ENCODE measurements at places on chromosomes 2 and 18.

DNA sequence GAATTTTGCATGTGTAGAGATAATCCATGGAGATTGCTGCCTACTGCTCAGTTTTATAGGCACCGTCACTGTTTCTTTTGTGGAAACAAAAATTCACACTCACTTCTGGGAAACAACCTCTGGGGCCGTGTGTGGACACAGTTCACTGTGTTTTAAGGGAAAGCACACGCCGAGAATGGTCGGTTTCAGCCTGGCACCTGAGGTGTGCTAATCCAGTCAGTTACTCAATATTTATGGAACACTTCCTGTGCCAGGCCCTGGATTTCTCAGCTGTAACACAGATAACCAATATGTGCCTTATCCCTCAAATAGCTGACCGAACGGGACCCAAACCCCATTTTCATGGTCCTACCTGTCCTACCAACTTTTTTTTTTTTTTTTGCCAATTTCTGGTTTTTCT is 179.6 kb downstream of the MGAT5 start:
- peaks cover 7% of the 10 kb centered on the region for H3K36me3 ChIP-seq
- H3K27ac ChIP-seq: no peak overlapping the region
- peaks cover 12% of the 10 kb centered on the region for H3K4me1 ChIP-seq
- no peak overlapping the region for H3K4me3 ChIP-seq

- DNase-seq: no peak
- H3K27me3 ChIP-seq: no peaks in the 10 kb centered on the region
- H3K4me3 ChIP-seq: no peak overlapping the region
- H3K4me1 ChIP-seq: no peaks in the 10 kb centered on the region
Measured at GRCh38 chr2:221897718-221898117, 325.6 kb upstream of the EPHA4 start.

GRCh38 chr2:231917280-231918066 is 8.7 kb downstream of the NPPC start:
- H3K4me1 ChIP-seq: peaks cover 5% of the 10 kb centered on the region
- H3K36me3 ChIP-seq: no peaks in the 10 kb centered on the region
- H3K4me3 ChIP-seq: no peak overlapping the region
- no peak overlapping the region for H3K27ac ChIP-seq

DNA sequence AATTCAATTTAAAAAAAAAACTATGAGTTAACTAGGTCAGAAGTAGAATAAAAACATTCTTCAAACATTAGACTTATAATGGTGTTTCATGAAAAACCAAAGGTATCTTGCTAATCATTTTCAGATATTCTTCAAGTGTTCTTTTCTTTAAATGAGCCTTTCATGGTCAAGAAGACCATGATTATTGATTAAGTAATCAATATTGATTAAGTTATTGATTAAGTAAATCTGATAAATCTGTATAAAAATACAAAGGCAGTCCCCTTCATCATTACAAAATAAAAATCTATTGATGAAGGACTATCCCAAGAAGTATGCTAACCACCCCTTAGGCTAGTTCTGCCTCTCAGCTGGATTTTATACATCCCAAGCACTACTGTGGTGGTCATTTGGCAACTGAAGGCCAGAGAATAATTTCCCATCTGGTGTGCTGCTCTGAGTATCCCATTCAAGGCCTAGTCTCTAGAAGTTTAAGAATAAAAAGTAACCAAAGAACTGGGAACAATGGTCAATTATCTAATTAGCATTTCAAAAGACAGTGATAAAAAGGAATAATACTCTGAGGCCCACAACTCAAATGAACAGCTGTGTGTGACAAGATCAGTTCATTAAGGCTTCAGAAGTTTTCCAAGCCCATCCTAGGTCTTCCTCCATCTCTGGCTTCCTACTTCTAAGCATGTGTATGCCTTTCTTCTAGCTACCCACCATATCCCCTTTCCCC is 63.5 kb downstream of the TCF4 start:
- DNase-seq: no peak
- no peak overlapping the region for H3K27ac ChIP-seq
- H3K4me1 ChIP-seq: peaks cover 6% of the 10 kb centered on the region
- H3K36me3 ChIP-seq: no peaks in the 10 kb centered on the region
- no peak overlapping the region for H3K4me3 ChIP-seq
- no peaks in the 10 kb centered on the region for H3K27me3 ChIP-seq

- no peaks in the 10 kb centered on the region for H3K36me3 ChIP-seq
- DNase-seq: no peak
- no peaks in the 10 kb centered on the region for H3K27me3 ChIP-seq
- H3K4me1 ChIP-seq: 0 out of 2 replicates have a peak, but pooled peaks cover 3% of the 10 kb centered on the region
- H3K27ac ChIP-seq: no peak overlapping the region
Measured at GRCh38 chr2:148132412-148132811, 111.5 kb downstream of the MBD5 start.

DNA sequence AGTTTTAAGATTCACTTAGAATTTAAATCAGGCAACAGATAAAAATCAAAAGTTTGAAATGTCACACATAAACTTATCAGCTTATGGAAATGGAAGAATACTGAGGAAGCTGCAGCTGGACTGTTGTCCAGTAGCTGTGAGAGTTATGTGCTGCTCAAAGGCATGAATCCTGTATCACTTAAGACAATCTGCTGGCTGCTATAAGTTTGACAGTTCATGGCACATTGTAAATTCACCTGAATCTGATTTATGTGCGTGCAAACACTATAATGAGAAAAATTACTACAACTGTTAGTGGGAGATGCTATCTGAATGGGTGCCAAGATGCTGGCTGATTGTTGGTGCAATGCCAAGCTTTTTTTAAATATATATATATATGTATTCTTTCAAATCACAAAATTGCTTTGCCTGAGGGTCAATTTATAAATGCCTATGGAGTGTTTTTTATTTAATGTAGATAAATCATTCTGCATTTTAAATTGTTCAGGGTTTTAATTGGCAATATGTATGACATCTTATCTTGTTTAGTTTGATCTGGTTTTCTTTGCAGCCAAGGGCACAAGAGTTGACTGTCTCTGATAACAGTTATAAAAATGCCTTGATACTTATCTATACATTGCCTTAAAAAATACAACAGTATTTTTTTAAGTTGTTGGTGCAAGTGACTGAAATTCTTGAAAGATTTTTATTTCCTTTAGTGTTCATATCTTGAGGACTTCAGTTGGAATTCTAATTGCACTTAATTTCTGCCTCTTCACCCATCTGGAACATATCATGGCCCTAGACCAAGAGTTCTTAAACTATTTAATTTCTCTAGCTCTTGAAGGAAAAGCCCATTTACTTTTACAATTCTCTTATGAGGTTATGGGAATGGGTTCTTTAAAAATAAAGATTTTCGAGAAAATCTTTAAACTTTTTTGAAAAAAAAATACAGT is 48.7 kb downstream of the CAVIN2 start:
- no peaks in the 10 kb centered on the region for H3K4me1 ChIP-seq
- peak overlapping the region; percentile 16 for H3K27ac ChIP-seq
- no peaks in the 10 kb centered on the region for H3K27me3 ChIP-seq
- H3K4me3 ChIP-seq: no peak overlapping the region

GRCh38 chr2:128504246-128505149 is 185.8 kb upstream of the HS6ST1 start:
- H3K27me3 ChIP-seq: no peaks in the 10 kb centered on the region
- H3K36me3 ChIP-seq: no peaks in the 10 kb centered on the region
- H3K27ac ChIP-seq: no peak overlapping the region
- H3K4me3 ChIP-seq: no peak overlapping the region

DNA sequence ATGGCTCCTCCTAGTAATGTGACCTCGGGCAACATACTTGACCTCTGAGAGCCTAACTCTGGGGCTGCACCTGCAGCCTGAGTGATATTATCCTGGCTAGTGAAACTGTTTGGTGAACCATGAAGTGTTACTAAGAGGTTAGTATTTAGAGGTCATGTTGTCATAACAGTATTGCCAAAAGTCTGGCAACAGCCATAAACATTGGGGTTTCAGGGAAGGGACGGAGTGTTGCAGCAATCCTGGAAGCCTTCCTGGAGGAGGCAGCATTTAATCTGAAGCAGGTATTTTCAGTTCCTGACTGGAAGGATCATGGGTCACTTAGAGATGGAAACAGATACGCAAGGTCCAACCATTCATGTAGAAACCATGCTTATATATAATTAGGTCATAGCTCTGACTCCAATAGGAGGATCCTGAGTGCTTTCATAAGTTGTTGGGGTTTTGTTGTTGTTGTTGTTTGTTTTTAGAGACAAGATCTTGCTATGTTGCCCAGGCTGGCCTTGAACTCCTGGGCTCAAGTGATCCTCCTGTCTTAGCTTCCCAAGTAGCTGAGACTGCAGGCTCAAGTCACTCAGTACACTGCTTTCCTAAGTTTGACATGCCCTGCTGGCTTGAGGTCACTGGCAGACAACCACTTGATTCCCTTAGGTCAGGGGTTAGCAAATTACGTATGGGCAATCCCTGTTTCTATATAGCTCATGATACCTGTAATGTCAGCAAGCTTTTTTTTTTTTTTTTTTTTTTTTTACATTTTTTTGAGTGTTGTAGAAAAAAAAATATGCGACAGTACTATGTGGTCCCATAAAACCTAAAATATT is 21.5 kb downstream of the GPR39 start:
- no peak for DNase-seq
- no peaks in the 10 kb centered on the region for H3K36me3 ChIP-seq
- peak overlapping the region; percentile 39 for H3K27ac ChIP-seq
- no peak overlapping the region for H3K4me3 ChIP-seq
- peaks cover 23% of the 10 kb centered on the region for H3K4me1 ChIP-seq
- no peaks in the 10 kb centered on the region for H3K27me3 ChIP-seq

DNA sequence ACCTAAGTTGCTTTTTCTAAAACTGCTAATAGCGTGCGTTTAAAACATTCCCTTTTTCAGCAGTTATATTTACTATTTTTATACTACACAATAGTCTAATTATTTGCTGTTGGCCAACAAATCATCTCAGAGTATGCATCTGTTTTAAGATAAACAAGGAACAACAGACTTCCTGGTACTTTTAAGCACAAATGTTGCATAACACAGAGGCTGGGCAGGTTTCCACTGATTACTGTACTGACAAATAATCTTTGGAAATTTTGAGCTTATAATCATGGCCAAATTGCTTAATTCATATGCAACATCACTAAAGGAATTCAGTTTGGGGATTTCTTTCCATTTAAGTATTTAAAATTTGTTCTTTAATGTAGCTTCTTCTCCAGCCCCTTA is 737.4 kb upstream of the SALL3 start:
- peaks cover 35% of the 10 kb centered on the region for H3K27me3 ChIP-seq
- no peaks in the 10 kb centered on the region for H3K4me1 ChIP-seq
- no peaks in the 10 kb centered on the region for H3K36me3 ChIP-seq
- no peak overlapping the region for H3K4me3 ChIP-seq
- H3K27ac ChIP-seq: no peak overlapping the region

DNA sequence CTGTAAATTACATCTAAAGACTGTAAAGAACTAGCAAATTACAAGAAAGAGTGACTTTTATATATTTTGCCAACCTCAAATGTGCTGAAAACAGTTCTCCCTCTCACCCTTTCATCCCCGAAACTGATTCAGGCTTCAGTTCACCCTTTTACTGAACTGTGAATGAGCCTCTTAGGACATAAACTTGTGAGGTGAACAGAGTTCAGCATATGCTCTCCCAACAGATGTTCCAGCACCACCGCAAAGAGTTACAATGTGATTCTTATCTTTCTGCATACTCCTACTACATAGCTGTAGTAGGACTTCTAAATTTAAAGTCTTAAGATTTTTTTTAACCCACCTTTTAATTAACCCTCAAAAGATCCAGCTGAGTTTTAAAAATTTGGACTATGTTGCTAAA is 1.2 kb upstream of the ZCCHC2 start:
- H3K4me3 ChIP-seq: peak overlapping the region; percentile 90
- peaks cover 15% of the 10 kb centered on the region for H3K4me1 ChIP-seq
- H3K27me3 ChIP-seq: no peaks in the 10 kb centered on the region
- H3K27ac ChIP-seq: no peak overlapping the region
- no peak for DNase-seq
- no peaks in the 10 kb centered on the region for H3K36me3 ChIP-seq

- no peak overlapping the region for H3K27ac ChIP-seq
- no peak overlapping the region for H3K4me3 ChIP-seq
- H3K4me1 ChIP-seq: no peaks in the 10 kb centered on the region
- no peaks in the 10 kb centered on the region for H3K27me3 ChIP-seq
- no peaks in the 10 kb centered on the region for H3K36me3 ChIP-seq
Measured at GRCh38 chr2:238954841-238955591, 107.1 kb downstream of the TWIST2 start.

DNA sequence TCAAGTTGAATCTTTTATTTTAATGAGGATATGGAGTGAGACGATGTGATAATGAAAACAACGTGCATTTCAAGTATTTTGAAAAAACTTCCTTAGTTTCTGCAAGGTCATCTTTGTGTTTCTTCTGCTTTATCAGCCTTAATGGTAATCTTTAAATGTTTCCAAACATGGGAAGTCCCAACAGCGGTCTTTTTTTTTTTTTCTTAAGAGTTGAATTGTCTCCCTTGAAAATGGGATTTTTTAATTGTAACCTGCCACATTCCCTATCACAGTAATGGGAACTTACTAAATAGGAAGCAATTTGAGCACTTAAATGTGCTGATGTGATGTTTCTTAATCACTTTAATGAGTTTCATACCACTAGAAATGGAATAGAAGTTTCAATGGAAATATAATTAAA is 45.8 kb downstream of the ATIC start:
- DNase-seq: no peak
- no peak overlapping the region for H3K27ac ChIP-seq
- no peaks in the 10 kb centered on the region for H3K4me1 ChIP-seq
- no peaks in the 10 kb centered on the region for H3K27me3 ChIP-seq
- H3K36me3 ChIP-seq: peaks cover 44% of the 10 kb centered on the region
- no peak overlapping the region for H3K4me3 ChIP-seq

- peak; percentile 70 for DNase-seq
- H3K27me3 ChIP-seq: no peaks in the 10 kb centered on the region
- H3K4me3 ChIP-seq: no peak overlapping the region
- H3K36me3 ChIP-seq: no peaks in the 10 kb centered on the region
- H3K4me1 ChIP-seq: peaks cover 34% of the 10 kb centered on the region
Measured at GRCh38 chr2:231387904-231388724, 7.4 kb upstream of the B3GNT7 start.

GRCh38 chr2:239726631-239727181 is 298.4 kb downstream of the NDUFA10 start:
- H3K27me3 ChIP-seq: no peaks in the 10 kb centered on the region
- no peaks in the 10 kb centered on the region for H3K36me3 ChIP-seq
- H3K4me3 ChIP-seq: no peak overlapping the region
- H3K4me1 ChIP-seq: no peaks in the 10 kb centered on the region
- DNase-seq: peak; percentile 67

GRCh38 chr2:29520001-29520400 is 401.4 kb downstream of the ALK start:
- H3K4me3 ChIP-seq: no peak overlapping the region
- 0 out of 2 replicates have a peak, but pooled peaks cover 9% of the 10 kb centered on the region for H3K4me1 ChIP-seq
- DNase-seq: no peak
- H3K27me3 ChIP-seq: no peaks in the 10 kb centered on the region
- peak overlapping the region; percentile 100 for H3K27ac ChIP-seq
- H3K36me3 ChIP-seq: no peaks in the 10 kb centered on the region

GRCh38 chr2:167790189-167790588 is 457.2 kb downstream of the STK39 start:
- no peaks in the 10 kb centered on the region for H3K36me3 ChIP-seq
- H3K4me1 ChIP-seq: peaks cover 8% of the 10 kb centered on the region
- no peak overlapping the region for H3K27ac ChIP-seq
- H3K4me3 ChIP-seq: no peak overlapping the region
- no peaks in the 10 kb centered on the region for H3K27me3 ChIP-seq
- no peak for DNase-seq
